Erythroblast (primary cell): ENCODE measurements at places on chromosomes 1 and 21.

DNA sequence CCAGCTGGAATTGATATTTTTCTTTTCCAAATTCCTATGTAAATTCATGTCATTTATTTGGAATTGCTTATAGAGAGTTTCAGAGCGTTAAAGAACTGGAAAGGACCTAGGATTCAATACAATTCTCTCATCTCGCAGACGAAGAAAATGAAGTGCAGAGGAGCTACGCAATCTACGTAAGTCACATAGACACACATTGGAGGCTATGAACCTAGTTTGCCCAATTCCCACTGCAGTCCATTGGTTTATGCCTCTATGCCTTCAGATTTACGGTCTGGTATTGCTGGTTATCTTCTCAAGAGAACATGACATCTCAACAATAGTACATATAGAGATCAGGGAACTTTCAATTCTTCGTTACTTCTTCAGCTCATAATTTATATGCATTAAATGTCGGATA lies 971 bp upstream of the RNF2 start:
- DNase-seq: peak; percentile 36

DNA sequence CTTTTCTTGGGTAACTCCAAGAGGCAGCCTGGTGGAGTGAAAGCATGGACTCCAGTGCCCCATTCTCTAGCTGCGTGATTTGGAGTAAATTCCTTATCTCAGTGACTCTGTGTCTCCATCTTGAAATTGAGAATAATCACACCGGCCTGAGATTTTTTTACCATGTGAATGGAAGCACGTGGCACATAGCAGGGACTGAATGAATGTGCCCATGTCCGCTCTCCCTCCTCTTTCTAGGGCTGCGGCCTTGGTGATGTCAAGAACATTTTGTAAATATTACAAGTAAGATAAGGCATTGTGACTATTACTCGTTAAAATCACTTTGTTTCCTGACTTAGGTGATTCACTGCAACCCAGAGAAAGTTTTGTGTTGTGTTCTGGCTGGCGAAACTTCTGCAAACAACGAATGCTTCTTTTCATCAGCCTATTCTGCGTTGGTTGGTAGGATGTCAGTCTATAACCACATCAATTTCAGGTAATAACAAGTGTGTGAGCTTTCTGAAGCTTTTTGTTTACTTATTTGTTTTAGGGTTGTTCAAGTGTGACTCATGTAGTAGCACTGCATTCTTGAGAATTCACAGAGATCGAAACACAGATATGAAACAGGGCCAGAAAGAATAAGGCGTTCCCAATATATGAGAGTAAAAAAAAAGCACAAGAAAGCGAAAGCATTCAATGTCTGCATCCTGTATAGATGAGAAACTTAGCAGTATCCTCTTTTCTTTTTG lies 135.7 kb upstream of the SLC45A1 start:
- no peak for DNase-seq

GRCh38 chr1:47705517-47706130 lies 267.8 kb downstream of the FOXD2 start:
- DNase-seq: no peak

- DNase-seq: no peak
These were observed 5.7 kb upstream of the GNL2 start for GRCh38 chr1:37601441-37601840.

- DNase-seq: no peak
These were observed 15.4 kb downstream of the FAM76A start for GRCh38 chr1:27741121-27741520.
